Heart left ventricle (tissue), 16 donors: ENCODE measurements at places on chromosomes 6 and 20. TPM values are rescaled to one million over a fixed set of nuclear protein-coding genes. Genes with fewer than 3 reads are reported as not detected.

DNA sequence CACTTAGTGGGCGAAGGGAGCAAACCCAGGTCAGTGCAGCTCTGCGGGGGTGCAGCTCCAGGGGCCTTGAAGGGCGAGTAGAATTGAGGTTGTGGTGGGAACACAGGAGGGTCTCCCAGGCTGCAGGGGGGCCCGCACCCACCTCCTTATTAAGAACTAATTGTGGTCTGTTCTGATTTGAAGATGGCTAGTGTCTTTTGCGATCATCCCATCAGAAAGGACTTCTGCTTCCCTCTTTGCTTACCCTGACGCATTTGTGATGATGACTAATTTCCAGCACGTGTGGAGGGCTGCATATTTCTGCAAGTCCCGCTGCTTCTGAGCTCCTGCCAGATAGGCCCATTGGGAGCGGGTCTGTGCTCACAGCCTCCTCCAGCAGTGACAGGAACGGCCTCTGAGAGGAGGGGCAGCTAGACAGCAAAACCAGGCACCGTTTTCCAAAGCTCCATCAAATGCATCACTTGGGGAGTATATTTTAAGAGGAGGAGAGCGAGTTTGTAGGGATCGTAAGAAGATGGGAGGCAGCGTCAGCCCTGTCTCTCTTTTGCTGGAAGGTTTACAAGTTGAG, 268.9 kb downstream of the CDH4 start:
- peaks cover 7% of the 10 kb centered on the region for H3K27me3 ChIP-seq
- no peaks in the 10 kb centered on the region for H3K36me3 ChIP-seq

DNA sequence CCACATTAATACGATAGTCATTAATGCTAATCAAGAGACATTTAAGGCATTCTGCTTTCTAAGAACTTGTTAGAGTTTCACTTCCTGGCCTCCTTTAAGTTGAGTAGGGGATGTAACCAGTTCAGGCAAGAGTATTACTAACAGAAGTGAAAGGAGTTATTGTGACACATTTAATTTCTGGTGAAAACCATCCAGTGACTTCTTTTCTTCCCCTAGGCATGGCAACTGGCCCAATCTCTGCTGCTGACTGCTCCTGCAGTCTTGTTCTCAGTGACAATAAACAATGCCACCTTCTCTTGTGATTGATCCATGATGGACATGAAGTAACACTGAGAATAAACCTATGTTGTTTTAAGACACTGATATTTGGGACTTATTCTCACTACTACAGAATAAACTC, 130.9 kb upstream of the DEFB112 start:
- no peaks in the 10 kb centered on the region for H3K36me3 ChIP-seq
- no peak overlapping the region for H3K4me3 ChIP-seq
- H3K27me3 ChIP-seq = no peaks in the 10 kb centered on the region
- DNase-seq = no peak

Gene SLC13A3
- 0.38 TPM for total RNA-seq

Gene HLA-DOB
- 0.77 TPM for total RNA-seq

GRCh38 chr6:20572288-20572687, 38.0 kb downstream of the CDKAL1 start:
- peaks cover 8% of the 10 kb centered on the region for H3K4me1 ChIP-seq
- no peak overlapping the region for H3K4me3 ChIP-seq
- no peaks in the 10 kb centered on the region for H3K27me3 ChIP-seq
- no peaks in the 10 kb centered on the region for H3K36me3 ChIP-seq
- peak overlapping the region; percentile 23 for H3K27ac ChIP-seq
- DNase-seq = no peak

Gene ZNF512B
- total RNA-seq = 7.3 TPM

DNA sequence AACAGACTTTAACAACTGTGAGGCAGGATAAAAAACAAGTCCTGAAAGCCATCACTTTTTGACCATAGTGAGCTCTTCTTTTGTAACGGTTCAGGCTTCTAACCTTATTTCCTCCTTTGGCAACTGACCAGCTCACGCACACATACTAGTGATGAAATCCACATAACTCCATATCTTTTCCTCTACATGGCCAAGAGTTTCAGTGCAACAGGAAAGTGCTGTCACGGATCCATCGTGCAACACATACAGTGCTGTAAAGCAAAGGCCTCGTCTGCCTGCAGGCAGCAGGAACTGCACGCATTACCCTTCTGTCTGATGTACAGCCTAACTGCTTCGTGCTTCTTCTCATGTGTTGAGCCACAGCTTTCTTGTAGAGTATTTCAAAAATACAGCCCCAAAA, 108.5 kb downstream of the EPM2A start:
- peak; percentile 42 for DNase-seq
- peaks cover 9% of the 10 kb centered on the region for H3K36me3 ChIP-seq
- H3K27ac ChIP-seq = no peak overlapping the region
- H3K4me1 ChIP-seq = no peaks in the 10 kb centered on the region
- H3K27me3 ChIP-seq = no peaks in the 10 kb centered on the region

DNA sequence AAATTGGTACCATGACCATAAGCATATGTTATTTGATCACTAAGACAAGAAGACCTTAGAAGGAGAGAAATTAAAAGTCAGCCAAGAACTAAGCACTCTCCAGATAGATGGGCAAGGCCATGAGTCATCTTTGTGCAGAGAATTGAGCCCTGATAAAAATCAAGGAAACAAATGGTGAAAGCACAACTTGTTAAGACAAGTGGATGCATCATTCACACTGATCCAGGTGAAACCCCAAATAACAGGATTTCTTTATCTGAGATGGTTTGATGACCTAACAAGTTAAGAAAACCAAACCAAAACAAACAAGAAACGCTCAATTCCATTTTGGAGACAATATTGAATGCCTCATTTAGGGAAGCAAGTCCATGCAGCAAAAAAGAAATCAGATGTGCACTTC, 121.6 kb downstream of the ADAT2 start:
- no peak overlapping the region for H3K27ac ChIP-seq
- DNase-seq = no peak
- H3K4me3 ChIP-seq = no peak overlapping the region
- no peaks in the 10 kb centered on the region for H3K27me3 ChIP-seq
- peaks cover 6% of the 10 kb centered on the region for H3K36me3 ChIP-seq
- no peaks in the 10 kb centered on the region for H3K4me1 ChIP-seq

DNA sequence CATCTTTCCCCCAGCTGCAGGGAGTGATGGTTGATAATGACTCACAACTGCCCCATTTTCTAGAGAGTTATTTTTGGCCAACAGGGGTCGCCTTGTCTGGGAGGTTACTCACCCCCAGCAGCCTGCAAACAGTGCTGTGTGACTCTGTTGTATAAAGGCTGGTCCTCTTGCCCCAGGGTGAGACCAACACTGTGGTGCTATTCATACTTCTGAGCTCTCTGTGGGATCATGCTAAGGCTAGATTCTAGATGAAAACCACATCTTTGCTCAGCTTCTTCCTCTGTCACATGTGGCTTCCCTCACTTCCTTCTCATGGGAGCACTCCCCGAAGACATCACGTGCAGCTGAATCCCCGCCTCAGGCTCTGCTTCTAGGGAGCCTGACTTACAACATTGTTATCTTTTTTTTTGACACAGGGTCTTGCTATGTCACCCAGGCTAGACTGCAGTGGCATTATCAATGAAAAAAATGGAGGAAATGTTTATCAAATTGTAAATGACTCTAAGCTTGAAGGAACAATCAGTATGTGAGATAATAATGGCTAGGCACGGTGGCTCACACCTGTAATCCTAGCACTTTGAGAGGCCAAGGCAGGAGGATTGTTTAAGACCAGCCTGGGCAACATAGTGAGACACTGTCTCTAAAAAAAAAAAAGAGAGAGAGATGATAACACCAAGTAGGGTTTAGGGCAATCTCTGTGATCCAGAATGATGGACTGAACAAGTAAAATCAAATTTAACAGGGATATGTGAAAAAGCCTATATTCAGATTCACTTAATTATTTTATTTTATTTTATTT, 55.7 kb upstream of the SLC23A2 start:
- H3K27me3 ChIP-seq = no peaks in the 10 kb centered on the region
- peak; percentile 36 for DNase-seq
- no peaks in the 10 kb centered on the region for H3K4me1 ChIP-seq
- H3K4me3 ChIP-seq = no peak overlapping the region
- no peak overlapping the region for H3K27ac ChIP-seq

Gene SPATS1
- not detected for total RNA-seq

DNA sequence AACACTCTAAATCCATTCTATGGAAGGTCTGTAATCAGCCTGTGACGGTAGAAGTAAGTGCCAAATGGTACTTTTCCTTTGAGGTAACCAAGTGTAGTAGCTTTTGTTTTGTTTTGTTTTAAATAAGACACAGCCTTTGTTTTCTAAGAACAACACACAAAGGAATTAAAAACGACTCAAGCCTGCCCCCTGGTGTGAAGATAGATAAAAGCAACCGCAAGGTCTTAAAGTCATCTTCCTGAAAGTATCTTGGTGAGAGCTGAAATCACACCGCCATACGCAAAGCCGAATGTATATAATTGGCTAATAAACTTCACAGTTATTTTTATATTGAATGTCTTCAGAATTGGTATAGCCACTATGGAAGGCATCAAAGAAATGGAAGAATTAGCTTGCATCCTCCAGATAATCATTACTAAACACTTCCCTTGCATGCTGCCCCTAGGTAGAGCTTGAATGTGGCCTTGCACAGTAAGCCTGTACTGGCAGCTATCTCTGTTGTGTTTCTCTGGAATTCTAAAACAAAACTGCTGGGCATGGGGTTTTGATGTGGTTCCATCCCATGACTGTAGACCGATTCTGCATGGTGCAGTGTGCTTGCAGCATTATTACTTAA, 95.6 kb downstream of the LAMP5 start:
- H3K4me1 ChIP-seq = no peaks in the 10 kb centered on the region
- no peak for DNase-seq
- no peaks in the 10 kb centered on the region for H3K27me3 ChIP-seq
- no peak overlapping the region for H3K27ac ChIP-seq
- H3K36me3 ChIP-seq = no peaks in the 10 kb centered on the region

DNA sequence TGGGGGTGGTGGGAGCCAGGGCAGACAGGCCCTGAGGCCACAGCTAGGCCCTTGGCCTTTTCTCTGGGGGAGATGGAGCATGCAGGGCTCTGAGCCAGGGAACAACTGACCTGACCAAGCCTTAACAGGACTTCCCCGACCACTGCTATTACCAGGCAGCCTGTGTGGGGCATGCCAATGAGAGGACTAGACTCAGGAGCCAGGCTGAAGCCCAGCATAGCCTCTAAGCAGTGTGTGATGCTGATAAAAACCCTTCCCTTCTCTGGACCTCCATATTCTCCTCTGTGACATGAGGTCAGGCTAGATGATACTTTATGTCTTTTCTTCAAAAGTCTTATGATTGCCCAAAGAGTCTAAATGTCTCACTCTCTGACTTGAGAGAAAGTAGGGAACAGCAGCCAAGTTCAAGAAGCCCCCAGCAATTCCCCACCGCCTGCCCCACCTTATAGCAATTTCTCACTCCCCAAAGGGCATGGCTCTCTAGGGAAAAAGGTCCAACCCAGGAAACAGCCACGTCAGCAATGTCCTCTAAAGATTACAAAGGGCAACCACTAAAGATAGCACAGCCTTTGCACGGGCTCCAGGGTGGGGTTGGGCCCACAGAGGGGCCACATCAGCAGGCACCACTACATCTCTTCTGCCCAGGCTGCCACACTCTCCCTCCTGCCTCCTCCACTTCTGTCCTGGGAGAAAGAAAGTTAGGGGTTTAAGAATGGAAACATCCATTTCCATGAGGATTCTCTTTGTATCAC, 71.3 kb downstream of the TRERF1 start:
- no peak overlapping the region for H3K4me3 ChIP-seq
- H3K4me1 ChIP-seq = no peaks in the 10 kb centered on the region
- H3K36me3 ChIP-seq = no peaks in the 10 kb centered on the region
- no peaks in the 10 kb centered on the region for H3K27me3 ChIP-seq
- no peak for DNase-seq
- no peak overlapping the region for H3K27ac ChIP-seq

DNA sequence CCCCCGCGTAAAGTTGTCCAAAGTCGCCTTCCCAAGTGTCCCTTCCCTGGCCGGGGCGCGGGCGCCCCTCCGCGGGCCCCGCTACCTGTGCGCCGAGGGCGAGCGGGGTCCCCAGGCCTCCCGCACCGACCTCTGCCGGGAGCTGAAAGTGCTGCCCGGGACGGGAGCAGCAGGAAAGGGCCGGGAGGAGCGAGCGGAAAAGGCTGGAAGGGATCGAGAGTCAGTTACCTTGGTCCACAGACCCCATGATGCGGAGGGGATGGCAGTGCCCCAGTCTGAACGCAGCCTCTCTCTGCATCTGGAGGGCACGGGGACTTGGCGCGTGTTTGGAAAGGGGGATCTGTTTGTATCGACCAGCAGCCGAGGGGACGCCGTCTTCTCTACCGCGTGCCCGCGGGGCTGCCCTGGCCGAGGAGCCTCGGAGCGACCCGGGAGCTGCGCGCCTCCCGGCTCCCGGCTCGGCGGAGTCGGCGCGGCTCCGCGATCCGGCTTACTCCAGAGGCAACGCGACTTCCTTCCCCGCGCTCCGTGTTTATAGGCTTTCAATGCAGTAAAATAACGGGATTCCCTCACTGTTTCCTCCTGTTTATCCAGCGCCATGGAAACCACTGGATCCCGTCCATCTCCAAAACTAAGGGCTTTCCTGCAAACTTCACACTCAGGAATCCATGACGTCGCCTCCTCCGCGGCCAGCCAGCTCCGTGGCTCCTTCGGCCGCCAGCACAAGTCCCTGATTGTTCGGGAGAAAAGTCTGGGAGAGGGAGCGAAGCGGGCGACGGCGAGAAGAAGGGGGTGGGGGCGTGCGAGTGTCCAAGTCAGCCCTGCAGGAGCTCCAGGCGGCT, 20.0 kb upstream of the NFATC2 start:
- peak overlapping the region; percentile 57 for H3K4me3 ChIP-seq
- no peaks in the 10 kb centered on the region for H3K36me3 ChIP-seq
- H3K27me3 ChIP-seq = no peaks in the 10 kb centered on the region
- H3K4me1 ChIP-seq = peaks cover 38% of the 10 kb centered on the region
- peak overlapping the region; percentile 85 for H3K27ac ChIP-seq

Gene ZSCAN31
- 11.5 TPM for total RNA-seq

Gene MRAP2
- not detected for total RNA-seq

Gene DSE
- total RNA-seq = 11.1 TPM
